ENCODE measurements at places on chromosomes 1 and 21.

- peak; percentile 18 for DNase-seq
Measured at GRCh38 chr1:173150795-173151194, 56.3 kb downstream of the TNFSF4 start.

- DNase-seq, result no peak
Measured at GRCh38 chr1:61504852-61505390, 220.0 kb downstream of the TM2D1 start.

DNA sequence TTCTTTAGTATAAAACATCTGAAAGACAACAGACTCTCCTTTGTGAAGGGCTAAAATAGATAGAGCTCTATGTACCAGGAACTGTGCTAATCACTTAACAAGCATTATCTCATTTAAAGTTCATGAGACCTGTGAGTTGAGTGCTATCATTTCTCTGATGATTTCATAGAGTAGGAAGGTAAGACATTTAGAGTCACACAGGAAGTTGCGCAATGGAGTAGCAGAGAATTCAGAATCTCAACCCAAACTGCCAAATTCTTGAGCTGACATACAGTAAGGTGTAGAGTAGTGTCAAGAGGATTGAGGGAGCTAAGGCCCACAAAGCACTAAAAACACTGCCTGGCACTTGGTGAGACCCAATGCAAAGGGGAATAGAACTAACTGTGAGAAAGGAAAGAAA, 384.3 kb downstream of the NTNG1 start:
- no peak for DNase-seq

GRCh38 chr1:115677565-115677964, 35.8 kb downstream of the VANGL1 start:
- no peak for DNase-seq

DNA sequence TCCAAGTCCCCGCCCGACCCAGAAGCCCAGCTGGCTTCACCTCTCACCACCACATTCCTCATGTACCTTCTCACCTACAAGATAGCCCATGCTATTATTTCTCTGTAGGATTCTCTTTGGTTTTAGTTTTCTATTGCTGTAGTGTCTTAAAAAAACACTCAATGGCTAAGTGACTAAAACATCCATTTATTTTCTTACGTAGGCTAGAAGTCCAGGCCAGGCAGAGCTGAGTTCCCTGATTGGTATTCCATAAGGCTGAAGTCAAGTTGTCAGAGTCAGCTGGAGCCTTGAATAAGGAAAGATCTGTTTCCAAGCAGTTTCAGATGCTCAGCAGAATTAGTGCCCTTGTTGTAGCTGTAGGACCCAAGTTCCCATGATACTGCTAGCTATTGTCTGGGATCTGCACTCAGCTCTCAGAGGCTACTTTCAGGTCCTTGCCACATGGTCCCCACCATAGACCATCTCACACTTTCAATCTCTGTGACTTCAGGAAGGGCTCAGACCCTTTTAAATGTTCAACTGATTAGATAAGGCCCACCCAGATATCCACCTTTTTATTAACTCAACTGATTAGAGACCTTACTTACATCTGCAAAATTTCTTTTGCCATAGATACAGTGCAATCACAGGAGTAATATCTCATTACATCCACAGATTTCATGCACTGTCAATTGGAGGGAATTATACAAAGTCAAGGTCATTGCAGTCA, 371.0 kb downstream of the TGFB2 start:
- DNase-seq, result no peak

Measured in inflammatory macrophage treated with lipopolysaccharide for 4 hours (primary cell).